Stimulated activated CD8-positive, alpha-beta memory T cell treated with anti-CD3 and anti-CD28 coated beads, Interleukin-4, amount 100 ng/mL, for 4 hours (primary cell): ENCODE measurements at places on chromosomes 3 and 15.

DNA sequence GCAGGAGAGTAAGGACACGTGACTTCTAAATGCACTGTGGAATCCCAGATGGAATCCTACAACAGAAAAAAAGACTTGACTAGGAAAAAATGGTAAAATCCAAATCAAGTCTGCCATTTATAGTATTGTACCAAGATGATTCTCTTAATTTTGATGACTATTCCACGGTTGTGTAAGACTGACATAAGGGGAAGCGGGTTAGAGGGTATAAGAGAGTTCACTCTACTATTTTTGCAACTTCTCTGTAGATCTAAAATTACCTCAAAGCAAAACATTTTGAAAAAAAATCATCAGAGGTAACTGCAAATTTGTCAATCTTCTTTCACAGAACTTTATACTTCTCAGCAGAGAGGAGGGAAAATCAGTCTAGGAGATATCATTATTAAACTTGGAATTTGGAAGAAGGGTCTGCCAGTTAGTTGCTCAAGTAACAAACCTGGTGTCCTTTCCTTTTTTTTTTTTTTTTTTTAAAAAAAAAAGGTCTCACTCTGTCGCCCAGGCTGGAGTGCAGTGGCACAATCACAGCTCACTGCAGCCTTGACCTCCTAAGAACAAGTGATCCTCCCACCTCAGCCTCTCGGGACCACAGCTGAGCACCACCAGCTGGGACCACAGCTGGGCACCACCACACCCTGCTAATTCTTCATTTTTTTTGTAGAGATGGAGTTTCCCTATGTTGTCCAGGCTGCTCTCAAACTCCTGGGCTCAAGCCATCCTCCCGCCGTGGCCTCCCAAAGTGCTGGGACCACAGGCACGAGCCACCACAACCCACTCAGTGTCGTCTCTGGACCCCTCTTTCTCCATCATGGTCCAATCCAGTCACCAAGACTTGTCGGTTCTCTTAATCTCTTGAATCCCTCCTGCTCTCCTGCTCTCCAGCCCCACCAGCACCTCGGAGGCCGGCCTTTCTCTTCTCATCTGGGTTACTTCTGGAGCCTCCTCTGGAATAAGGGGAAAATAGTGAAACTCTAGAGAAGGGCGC is 14.9 kb upstream of the HES1 start:
- DNase-seq, result no peak

GRCh38 chr3:73652896-73653295 is 28.2 kb upstream of the PDZRN3 start:
- DNase-seq, result no peak

GRCh38 chr3:130048726-130049125 is 32.9 kb upstream of the ALG1L2 start:
- DNase-seq, result no peak

GRCh38 chr3:197031315-197032285 is 2.0 kb upstream of the MELTF start:
- DNase-seq, result no peak

GRCh38 chr15:93861956-93862741 is 369.2 kb upstream of the MCTP2 start:
- DNase-seq, result no peak

GRCh38 chr3:195891431-195892104 is 16.8 kb downstream of the TNK2 start:
- no peak for DNase-seq

DNA sequence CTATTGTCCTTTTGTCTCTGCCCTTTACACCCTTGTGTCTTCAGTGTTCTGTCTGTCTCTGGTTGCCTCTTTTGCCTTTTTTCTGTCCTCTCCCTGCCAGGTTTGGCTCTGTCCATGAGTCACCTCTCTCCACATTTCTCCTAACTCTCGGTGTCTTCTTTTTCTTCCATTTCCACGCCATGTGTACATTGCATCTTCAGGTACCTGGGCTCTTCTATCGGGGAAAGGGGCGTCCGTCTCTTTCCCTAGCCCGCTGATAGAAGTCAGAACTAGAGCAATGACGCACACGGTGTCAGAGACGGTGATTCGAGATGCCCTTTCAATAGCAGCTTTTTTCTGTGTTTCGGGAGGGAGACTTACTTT is 641 bp downstream of the OPA1 start:
- DNase-seq, result no peak

- DNase-seq, result no peak
These were observed 85.1 kb downstream of the AP4E1 start for GRCh38 chr15:50993598-50993997.

DNA sequence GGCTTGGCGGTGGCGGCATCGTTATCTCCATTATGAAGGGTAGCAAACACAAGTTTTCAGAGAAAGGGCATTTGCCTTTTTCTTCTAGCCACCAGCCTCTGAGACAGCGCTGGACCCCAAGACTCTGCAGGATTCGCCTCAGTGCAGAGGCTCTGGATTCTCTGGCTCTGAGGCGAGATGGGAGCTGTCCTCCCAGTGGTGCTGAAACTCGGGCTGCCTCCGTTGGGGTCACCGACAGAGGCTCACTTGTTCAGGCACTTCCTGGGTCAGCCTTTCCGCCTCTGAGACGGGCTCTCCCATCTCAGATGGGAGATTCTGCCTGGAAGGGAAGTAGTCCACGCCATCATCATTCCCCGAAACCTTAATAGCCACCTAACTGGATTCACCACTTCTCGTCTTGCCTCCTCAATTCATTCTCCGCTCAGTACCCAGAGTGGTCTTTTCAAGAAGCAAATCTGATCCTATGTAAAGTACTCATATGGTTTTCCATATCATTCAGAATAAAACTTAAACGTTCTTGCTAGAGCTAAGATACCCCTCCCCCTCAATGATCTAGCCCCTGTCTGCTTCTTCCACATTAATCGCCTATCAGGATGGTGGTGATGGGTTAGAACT is 76.9 kb downstream of the RHCG start:
- DNase-seq, result no peak

- no peak for DNase-seq
These were observed 17.8 kb downstream of the RUBCN start for GRCh38 chr3:197718891-197719290.

GRCh38 chr3:165103616-165104015 is 25.3 kb upstream of the SI start:
- DNase-seq, result no peak
